ENCODE measurements at places on chromosomes 3 and 15.

DNA sequence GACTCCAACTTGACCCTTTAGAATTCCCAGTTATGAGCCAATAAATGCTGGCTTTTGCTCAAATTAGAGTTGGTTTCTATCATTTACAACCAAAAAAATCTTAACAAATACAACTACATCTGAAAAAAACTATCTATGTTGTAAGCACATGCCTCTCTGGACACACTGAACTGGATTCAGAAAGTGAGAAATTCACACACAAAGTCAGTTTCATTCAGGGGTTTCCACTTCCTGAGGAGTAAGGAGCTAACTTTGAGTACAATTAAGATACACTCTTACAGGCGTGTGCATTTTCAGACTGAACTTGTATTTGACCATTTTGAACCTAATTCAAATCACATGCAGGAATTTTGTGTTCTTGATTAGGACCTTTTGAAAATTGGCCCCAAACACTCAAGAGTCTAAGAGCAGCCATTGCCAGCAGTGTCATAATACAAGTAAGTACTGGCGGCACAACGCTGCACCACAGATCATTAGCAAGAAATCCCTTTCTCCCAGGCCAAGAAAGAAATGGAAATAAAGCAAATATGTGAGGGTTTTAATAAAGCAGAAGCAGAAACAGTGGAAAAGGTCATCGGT lies 31.2 kb downstream of the LINS1 start:
- no peak for DNase-seq

DNA sequence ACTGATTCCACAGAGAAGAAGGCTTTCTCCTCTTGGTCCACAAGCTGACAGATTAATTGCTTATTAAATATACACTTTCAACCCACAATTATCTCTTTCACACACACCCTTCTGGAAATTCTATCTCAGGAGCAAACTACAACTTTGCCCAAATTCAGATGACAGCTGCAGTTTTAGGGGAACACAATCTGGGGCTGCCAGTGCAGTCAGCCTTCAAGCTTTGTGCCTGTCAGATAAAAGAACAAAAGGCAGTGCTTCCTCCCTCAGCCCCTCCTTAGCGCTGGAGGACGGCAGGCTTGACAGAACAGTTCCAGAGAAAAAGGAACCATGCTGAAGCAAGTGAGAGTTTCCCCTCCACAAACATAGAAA lies 99.6 kb downstream of the TMCC1 start:
- DNase-seq, result no peak

DNA sequence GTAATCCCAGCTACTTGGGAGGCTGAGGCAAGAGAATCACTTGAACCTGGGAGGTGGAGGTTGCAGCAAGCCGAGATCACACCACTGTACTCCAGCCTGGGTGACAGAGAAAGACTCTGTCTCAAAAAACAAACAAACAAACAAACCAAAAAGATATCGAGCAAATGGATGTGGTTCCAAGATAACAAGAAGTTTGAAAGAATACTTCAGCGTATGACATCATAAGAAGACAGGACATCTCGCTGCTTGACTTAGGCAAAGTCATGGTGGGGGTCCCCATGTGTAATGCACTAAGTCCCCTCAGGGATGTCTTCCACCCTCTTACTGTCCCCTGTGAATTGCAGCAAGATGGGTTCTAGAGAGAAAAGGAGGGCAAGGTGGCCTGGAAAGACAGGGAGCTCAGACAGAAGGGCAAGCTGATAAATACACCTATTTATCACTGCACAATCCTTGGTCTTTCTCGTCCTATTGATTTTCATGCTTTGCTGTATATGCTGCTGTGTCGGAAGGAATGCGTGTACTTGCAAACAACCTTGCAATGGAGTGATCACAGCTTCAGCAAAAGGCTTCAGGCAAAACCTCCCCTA lies 115.0 kb downstream of the BDH1 start:
- DNase-seq, result no peak

GRCh38 chr3:126473292-126474168 lies 2.2 kb downstream of the ZXDC start:
- DNase-seq, result no peak

DNA sequence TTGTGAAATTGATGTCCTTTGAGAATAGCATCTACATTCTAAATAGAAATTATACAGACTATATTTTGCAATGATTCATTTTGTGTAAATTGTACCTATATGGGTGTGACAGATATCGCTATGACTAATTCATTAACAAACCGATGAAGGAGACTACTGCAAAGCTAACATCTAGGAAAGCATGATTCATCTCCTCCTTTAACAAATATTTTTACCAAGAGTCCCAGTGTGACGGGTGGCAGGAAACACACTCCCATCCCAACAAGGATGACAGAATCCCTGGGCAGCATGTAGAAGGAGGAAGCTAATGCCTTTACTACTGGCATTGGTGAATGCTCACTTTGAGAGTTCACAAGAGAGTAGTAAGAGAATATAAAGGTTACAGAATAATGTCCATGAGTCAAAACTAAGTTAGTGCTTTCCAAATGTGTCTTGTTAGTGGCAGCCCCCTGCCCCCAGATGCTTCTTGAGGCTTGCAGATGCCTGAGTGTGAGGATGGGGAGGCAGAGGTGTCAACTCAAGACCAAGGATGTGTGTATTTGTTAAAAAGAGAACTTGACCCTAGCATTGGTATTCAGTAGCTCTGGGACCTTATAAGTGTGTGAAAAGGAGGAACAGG lies 180.6 kb downstream of the FMN1 start:
- peak; percentile 25 for DNase-seq

- peak; percentile 17 for DNase-seq
Measured at GRCh38 chr3:147246906-147247305, 159.4 kb downstream of the ZIC4 start.

DNA sequence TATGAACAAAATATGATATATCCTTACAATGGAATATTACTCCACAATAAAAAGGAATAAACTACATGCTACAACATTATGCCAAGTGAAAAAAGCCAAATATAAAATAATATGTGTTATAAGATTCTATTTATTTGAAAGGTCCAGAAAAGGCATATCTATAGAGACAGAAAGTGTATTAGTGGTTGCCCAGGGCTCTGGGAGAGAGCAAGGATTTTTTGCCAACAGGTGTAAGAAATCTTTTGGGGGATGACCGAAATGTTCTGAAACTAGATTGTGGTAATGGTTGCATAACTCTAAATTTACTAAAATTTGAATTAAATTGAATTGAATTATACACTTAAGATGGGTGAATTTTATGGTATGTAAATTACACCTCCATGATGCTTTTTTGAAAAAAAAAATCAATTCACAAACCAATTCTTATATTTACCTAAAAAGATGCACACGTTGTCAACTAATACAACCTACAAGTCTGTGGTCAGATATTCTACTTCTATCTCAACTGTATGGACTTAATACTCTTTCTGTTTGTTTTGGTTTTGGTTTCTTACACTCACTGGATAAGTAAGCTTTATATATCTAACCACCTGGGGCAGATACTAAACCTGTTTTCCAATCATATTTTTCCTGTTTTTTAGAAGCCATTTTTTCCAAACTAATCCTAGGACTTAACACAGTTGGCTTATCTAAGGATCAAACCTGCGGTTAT lies 75.8 kb downstream of the FBN1 start:
- DNase-seq, result no peak

DNA sequence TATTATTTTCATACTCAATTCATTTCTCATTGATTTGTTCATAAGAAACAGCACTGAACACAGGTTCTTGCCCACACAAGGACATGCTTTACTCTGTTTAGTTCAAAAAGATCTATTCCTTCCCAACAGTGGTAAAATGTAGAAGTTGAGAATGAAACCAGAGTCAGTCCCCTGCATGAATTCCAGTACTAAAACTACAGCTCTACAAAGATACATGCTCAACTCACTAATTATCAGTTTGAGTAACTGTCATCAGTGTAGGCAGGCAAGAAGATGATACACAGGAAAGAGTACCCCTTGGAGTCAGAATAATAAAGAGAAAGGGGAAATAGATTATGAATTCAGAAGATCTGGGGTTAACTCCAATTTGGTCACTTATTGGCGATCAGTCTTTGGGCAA lies 43.2 kb downstream of the NR2E3 start:
- DNase-seq, result no peak

- no peak for DNase-seq
Measured at GRCh38 chr15:32218666-32219065, 184.4 kb downstream of the GOLGA8K start.

DNA sequence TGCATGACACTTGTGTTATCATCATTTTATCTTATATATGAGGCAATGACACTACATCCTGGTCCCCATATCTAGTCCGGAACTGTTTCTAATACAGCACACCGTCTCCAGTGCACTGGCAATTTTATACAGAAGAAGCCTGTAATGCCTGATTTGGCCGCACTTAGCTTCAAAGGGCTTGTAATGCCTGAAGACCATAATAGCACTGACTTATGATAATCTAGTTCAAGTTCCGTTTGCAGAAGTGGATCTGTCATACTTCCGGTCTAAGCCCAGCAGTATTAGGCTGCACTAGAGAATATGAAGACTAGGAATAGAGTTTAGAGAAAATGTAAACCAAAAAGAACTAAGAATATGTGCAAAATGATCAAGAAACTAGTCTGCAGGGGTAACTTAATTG lies 1.3 kb downstream of the BNIP2 start:
- no peak for DNase-seq

DNA sequence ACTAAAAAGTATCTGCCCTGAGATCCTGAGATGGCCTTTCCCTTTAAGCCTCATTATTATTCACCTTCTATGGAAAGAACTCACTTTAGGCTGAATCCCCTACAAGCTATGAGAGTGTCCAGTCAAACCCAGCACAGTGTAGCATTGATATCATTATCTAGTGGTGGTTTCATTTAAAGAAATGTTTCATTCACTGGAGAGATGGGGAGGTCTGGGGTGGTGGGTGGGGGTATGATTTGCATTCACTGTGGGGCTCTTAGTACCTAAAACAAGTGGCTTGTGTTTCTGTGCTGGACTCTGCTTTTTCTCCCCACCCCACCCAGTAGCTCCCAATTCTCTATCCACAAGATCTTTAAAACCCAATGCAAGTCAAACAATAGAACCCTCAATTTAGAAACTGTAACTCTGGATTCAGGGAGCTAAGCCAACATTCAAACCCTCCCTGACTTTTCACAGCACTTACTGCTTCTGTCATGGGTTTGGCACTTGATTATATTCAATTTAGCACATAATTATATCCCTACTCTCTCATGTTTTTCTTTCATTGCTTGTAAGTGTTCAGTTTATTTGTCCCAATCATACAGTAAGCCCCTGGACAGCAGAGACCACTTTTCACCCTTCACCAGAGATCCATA lies 310.5 kb upstream of the THBS1 start:
- no peak for DNase-seq

DNA sequence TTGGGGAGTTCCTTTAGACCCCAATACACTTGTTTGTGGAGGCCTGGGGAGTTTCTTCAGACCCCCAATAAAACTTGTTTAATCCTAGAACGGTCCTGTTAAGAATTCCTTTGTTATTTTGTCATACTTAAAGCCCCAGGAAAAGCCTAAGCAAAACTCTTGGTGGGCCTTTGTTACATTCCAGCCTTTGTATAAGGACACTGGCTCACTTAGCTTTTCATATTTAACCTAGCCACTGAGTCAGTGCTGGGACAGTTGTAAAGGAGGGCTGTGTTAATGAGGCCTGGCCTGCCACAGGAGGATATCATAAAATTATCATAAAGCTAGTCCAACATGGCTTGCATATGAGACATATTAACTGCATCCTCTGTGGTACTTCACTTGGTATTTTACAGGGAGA lies 760.1 kb downstream of the ZNF385D start:
- no peak for DNase-seq

GRCh38 chr3:249587-250262 lies 53.2 kb downstream of the CHL1 start:
- no peak for DNase-seq

GRCh38 chr3:28711293-28711692 lies 362.7 kb upstream of the AZI2 start:
- no peak for DNase-seq

GRCh38 chr15:80849308-80849707 lies 70.1 kb downstream of the CEMIP start:
- DNase-seq, result peak; percentile 54

DNA sequence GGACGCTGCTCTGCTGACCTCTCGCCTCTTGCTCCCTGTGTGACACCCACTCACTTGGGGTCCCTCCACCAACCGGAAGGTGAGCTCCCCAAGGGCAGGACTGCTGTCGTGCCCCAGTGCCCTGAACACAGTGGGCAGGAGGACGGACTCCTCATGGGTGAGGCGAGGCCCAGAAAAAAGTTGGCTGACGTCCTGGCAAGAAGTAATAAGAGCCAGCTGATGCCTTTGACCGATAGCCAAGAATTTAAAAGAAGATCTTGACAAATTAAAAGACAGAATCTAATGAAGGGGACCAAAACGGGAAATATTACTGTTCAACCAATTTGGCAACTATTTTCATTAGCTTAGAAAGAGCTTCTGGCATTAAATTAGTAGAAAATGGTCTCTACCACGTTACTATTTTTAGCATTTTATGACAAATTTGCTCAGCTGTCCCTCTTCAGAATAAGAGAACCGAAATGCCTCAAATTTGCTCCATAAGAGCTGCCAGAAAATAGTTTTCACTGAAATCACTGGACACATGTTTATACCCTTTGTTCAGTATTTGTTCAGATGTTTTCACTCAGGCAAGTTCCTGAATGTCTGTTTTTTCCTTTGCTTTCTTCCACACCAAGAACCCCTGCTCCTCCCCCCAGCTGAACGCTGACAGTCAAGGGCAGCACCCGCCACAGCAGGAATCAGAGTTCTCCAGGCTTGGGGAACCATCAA lies 60.5 kb downstream of the XXYLT1 start:
- peak; percentile 75 for DNase-seq

DNA sequence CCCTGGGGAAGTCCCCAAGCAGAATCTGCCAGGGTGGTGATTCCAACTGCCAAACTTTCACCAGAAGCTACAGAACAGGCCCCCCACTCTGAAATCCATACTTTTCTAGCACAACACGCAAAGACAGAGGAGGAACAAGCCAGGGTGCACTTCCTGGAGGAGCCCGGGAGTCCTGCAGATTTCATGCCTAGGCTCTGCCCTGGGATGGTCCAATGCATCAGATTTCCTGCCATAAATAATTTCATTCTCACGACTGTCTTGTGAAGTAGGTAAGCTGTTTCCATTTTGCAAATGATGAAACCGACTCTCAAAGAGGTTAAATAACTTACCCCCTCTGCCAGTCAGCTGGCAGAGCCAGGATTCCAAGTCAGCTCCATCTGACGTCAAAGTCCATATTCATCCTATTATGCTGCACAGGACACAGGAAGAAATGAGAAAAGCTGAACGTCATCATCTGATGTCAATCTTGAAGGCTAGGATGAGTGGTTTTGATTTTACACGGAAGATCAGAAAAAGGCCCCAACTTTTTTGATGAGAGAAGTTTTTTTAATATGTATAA lies 134.8 kb upstream of the IGF1R start:
- no peak for DNase-seq

- DNase-seq, result no peak
Measured at GRCh38 chr3:20194793-20195460, 8.9 kb upstream of the SGO1 start.

DNA sequence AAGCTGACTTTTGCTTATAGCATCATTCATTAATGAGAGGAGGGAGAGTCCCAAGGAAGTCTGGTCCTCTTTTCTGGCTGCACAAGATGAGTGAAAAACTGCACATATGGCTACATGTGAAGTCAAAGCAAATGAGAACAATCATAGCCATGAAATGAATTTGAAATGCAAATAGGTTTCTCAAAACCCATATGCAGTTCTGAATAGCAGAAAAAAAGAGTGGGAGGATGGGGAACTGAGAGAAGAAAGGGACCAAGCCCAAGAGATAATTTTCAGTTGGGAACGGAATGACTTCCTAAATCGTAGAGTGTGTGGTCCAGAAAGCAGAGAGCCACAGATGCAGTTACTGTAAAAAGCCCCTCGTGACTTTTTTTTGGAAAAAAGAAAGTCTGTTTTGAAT lies 66.3 kb downstream of the GTPBP8 start:
- DNase-seq, result no peak

GRCh38 chr15:42627485-42627884 lies 52.1 kb downstream of the STARD9 start:
- no peak for DNase-seq

Data from skeletal muscle cell (primary cell).